ENCODE measurements at places on chromosomes 1 and 21.

GRCh38 chr1:10324627-10325026 is 74.2 kb upstream of the PGD start:
- peak; percentile 22 for DNase-seq

DNA sequence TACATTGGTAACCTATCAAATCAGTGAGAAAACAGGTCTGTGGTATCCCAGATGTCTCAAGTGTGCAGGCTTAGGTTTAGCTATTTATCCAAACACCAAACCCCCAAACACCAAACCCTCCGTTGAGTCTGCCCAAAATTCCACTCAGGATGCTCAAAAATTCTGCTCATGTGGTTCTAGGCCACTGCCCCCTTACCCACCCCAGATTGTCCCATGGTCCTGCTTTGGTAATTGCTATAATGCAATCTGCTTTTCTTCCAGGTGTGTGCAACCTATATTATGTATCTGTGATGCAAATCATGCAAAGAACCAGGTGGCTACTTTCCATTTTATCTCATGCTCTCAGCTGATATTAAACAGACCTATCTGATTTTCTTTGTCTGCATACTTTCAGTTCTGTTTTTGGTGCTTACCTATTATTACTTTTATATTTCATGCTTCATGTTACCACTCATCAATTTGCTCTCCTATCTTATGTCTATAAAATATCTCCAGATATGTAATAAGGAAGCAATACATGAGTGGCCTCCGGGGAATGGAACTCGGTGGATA is 123.7 kb downstream of the TOMM20 start:
- no peak for DNase-seq

- no peak for DNase-seq
Observed at GRCh38 chr21:33371366-33371765, 31.8 kb upstream of the IFNGR2 start.

DNA sequence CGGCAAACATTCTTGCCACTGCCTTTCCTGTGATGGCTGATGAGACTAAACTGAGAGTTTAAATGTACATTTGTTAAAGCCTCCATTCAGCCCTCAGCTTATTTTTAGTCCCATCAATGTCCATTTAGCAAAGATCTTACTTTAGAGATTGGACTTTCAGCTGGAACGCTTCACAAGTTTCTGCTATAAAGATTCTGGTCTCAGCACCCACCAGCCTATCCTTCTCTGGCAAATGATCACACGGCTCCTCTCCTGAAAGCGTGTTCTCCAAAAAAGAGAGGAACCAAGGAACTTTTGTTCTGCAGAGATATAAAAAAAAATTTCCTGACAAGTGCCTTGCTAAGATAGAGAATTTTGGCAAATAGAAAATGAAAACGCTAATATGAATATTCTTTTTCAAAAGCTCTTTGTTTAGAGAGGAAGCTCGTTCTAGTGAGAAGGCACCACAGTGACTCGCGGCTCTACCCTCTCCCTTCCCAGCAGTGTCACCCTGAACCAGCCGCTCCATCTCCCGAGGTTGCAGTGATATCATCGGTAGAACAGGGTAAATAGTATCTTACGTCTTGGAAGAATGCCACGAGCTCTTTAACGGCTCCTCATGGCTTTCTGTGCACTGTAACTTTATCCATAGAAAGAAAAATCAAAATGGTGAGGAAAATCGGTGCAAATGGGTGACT is 200.2 kb downstream of the APP start:
- DNase-seq: no peak

- no peak for DNase-seq
Observed at GRCh38 chr1:67062412-67062811, 8.5 kb upstream of the SLC35D1 start.

GRCh38 chr21:33047231-33047630 is 21.5 kb downstream of the OLIG2 start:
- no peak for DNase-seq

GRCh38 chr21:46048926-46049889 is 48.7 kb upstream of the COL6A2 start:
- DNase-seq: no peak

DNA sequence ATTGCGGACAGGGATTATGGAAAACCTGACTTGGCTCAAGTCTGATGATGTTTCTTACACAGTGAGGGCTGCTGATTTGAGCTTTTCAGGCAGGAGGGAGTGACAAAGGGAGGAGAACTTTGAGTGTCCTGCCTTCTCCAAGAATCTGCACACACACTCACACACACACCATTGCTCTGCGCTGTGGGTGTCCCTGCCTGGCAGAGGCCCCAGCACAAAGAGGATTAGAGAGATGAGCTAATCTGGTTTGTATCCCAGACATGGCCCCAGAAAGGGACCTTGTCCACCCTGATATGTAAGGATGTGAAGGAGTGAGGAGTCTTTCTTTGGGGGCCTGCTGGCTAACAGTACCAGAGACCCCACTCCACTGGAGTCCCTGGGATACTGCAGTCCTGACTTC is 5.9 kb upstream of the WNT2B start:
- DNase-seq: no peak

DNA sequence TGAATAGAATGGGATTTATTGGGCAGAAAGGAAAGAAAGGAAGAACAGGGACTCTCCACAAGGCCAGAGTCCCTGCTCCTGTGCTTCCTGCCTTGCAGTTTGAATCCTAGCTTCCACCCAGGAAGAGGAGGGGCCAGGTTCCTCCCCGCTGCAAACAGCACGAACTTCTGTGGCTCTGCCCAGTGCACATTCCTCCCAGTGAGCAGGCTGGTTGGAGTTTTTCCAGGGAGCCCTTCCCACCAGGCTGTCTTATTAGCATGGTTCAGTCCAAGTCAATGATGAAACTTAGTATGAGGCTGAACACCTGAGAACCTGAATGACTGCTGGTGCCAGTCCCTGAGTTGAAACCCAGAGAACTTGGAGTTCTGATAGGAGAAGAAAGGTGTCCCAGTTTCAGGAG is 247.2 kb downstream of the DUSP10 start:
- DNase-seq: no peak

GRCh38 chr1:110003747-110004428 is 19.3 kb downstream of the AHCYL1 start:
- peak; percentile 26 for DNase-seq

- DNase-seq: no peak
Observed at GRCh38 chr1:154629061-154629674, 21.2 kb upstream of the ADAR start.

DNA sequence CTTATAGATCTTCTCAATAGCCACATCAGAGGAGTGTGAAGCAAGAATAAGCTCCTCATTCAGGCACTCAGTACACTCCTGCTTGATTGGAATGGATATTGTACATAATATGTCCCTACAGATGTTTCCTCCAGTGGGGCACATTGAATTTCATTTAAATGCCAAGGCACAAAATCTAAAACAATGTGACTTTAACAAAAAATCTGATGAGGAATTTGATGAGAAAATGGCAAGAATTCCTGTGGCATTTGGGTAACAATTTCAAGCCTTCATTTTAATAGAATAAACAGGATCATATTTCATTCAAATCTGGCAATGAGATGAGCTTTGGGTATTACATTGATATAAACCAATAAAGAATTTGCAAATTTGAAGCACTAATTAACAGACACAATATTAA is 307.7 kb upstream of the PKN2 start:
- DNase-seq: no peak
